Activated CD4-positive, alpha-beta T cell treated with anti-CD3 and anti-CD28 coated beads, Interleukin-2, amount 50 U/mL, for 48 hours (primary cell): ENCODE measurements at places on chromosomes 12 and 14.
A peak's percentile ranks its signal among the peaks of the same experiment; 100 is the strongest.

- DNase-seq = no peak
Measured at GRCh38 chr14:59450716-59451115, 14.5 kb downstream of the GPR135 start.

GRCh38 chr14:55572578-55572977 lies 7.4 kb upstream of the KTN1 start:
- DNase-seq = no peak

- DNase-seq = peak; percentile 22
Measured at GRCh38 chr12:12210983-12211382, 55.9 kb downstream of the LRP6 start.

- DNase-seq = no peak
Measured at GRCh38 chr12:93029091-93029490, 100.0 kb upstream of the EEA1 start.

DNA sequence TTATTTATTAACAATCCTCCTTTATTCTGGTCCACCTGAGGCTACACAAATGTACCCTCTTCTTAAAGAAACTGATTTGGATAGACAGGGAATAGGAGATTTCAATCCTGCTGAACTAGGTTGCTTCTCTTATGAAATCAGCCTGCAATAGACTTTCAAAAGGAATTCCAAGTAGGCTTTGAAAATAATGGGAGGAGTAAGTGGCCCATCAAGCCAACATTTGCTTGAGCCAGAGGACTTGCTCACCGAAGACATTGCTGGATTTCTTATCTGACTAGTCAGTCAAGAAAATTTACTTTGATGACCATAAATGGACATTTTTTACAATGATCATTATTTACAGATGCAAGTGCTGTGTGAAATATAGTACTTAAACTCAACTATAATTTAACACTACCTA lies 82.8 kb upstream of the RASSF8 start:
- DNase-seq = no peak

- DNase-seq = no peak
Measured at GRCh38 chr14:34957771-34958286, 25.0 kb upstream of the SRP54 start.

DNA sequence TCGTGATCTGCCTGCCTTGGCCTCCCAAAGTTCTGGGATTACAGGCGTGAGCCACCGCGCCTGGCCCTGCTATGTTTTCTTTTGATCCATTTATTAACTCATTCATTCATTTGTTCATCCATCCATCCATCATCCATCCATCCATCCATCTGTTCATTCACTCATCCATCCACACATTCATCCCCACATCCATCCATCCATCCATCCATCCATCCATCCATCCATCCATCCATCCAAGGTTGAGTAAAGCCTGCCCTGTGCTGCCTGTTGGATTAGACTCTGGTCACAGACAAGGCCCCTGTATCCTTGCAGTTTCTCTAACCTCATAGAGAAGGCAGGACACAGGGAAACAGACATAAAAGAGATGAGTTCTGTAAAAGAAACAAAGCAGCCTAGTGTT lies 44.9 kb downstream of the DNAH10 start:
- DNase-seq = no peak

GRCh38 chr14:98298481-98299244 lies 973.3 kb downstream of the BCL11B start:
- DNase-seq = no peak

- DNase-seq = no peak
Measured at GRCh38 chr12:103810111-103810510, 30.9 kb downstream of the NT5DC3 start.

DNA sequence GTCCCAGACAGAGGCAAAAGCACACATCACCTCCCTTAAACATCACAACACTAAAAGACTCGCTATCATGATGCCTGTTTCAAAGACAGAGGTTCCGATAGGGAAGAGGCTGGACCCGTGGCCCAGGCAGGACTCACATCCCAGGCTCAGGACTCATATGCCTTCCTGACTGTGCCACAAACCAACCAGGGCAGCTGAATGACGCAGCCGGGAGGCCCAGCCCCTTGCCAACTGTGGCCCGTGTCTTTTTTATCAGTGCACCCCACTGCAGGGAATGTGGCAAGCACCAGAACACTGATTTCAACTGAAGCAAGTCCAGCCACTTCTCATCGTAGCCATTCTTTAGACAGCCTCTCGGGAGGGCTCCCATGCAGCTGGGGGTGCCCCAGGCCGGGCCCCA lies 132.3 kb downstream of the KSR2 start:
- DNase-seq = no peak

DNA sequence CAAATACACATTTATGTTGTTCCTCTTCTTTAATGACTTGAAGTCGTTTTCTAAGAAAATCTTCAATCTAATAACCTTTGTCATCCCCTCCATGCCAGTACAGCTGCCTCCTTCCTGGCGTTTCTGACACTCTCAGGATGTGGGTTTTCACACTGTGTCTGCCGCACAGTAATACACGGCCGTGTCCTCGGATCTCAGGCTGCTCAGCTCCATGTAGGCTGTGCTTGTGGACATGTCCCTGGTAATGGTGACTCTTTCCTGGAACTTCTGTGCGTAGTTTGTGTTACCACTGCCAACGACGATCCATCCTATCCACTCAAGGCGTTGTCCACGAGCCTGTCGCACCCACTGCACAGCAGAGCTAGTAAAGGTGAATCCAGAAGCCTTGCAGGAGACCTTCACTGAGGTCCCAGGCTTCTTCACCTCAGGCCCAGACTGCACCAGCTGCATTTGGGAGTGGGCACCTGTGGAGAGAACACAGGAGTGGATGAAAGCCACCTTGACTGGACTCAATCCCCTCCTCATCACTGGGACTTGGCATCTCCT lies 1095.9 kb downstream of the TMEM121 start:
- DNase-seq = peak; percentile 9

- no peak for DNase-seq
Measured at GRCh38 chr12:101695706-101696105, 1.7 kb upstream of the CHPT1 start.

GRCh38 chr12:8899830-8900229 lies 14.5 kb upstream of the PHC1 start:
- no peak for DNase-seq

DNA sequence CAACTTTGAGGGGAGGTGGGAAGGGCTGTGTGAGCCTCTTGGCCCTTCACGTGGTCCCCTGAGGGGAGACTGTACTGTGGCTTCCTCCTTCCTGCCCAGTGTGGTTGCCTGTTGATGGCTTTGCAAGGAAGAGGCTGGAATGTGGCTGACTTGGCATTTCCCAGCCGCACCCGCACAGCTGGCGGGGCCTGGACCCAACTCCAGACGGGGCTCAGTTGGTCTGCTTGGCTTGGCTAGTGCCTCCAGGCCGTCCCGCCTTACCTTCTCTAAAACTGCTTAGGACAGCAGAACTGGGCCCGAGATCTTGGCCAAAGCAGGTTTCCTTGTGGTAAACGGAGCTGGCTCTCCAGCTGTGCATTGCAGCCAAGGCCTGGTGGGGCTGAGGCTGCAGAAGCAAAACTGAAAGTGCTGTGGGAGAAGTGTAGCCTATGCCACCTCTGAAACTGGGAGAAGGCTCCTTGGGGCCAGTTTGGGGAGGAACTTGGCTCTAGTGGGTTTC lies 139.5 kb downstream of the SMOC1 start:
- no peak for DNase-seq

GRCh38 chr12:120713861-120714482 lies 3.7 kb downstream of the UNC119B start:
- DNase-seq = peak; percentile 75

DNA sequence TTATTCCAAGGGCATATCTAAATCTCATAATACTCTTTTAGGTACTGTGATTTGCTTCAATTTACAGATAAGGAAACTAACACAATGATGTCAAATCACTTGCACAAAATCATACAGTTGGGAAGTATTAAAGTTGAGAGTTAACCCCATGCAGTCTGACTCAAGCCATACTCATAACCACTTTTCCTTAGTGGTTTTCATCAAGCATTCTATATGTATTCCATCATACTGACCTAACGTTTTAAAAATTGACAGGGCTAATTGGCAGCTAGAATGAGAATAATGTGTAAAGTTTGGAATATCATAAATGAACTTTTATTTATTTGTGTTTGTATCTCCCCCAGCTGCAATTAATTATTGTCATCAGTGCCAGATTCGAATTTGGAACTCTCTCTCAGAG lies 20.9 kb downstream of the PUS7L start:
- no peak for DNase-seq

DNA sequence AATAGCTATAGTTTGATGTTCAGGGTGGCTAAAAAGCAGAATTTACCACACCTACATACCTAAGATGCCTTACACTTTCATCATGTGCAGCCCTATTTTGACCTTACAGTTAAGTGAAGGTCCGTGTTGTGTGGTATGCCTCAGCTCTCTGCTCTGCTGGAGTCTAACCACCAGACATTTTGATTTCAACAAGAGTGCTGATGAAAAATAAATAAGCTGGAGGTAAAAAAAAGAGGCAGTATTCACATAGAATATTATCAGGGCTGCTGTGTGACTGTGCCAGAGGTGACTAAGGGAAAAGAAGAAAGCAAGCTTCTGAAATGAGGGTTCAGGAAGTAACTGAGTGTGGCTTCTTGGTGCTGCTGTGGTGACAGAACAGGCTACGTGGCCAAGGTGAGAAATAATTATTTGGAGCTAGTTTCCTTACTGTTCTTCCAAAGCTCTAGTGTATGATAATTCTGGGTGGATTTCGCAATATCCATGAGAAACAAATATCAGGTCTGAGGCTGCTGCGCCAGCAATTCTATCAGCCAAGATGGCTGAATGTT lies 188.8 kb downstream of the STXBP6 start:
- DNase-seq = no peak

DNA sequence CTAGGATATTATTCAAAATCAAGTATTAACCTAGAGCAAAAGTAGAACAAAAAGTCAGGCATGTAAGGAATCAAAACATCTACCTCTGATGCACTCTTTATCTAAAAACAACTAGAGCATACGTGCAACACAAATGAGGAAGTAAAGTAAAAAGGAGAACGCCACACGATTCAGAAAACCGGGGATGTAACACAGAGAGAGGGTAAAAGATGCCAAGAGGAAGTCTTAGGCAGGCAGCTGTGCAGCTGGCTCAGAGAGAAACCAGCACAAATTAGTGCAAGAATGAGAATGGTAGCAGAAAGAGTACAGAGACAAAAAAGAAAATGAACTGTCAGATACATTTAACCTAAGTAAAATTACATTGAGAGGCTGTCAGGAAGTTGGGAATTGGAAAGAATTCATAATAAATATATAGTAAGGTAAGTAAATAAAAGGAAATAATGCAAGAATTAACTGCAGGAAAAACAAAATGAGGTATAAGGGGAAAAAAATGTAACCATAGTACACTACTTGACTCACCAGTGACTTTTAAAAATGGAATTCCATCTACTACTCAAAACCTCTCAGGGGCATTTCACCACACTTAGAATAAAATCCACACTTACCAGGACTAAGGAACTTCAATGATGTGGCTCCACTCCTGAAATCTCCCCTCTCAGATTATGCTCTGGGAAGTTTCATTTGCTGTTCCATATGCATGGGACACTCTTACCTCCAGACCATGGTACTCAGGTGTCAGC lies 17.1 kb downstream of the BCAT1 start:
- no peak for DNase-seq

DNA sequence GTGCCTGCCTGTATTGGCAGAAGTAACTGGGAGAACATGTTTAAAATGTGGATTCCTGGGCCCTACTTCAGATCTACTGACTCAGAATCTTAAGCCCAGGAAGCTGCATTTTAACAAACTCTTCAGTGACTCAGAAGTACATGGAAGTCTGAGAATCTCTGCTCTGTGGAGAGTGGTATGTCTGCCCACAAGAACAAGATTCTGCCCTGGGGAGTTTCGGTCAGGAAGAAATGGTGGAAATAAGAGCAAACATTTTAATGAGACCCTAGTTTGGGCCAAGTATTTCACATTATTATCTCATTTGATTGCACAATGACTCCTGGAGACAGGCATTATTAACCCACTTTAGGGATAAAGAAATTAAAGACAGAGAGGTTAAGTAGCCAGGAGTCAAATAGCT lies 8.2 kb downstream of the ALDH1L2 start:
- DNase-seq = no peak

GRCh38 chr14:26377150-26377549 lies 220.7 kb downstream of the NOVA1 start:
- no peak for DNase-seq

- DNase-seq = no peak
Measured at GRCh38 chr12:80190001-80190400, 90.7 kb downstream of the OTOGL start.

GRCh38 chr14:51609251-51609954 lies 42.3 kb upstream of the FRMD6 start:
- DNase-seq = no peak

- no peak for DNase-seq
Measured at GRCh38 chr12:115979351-115979750, 298.1 kb downstream of the MED13L start.

DNA sequence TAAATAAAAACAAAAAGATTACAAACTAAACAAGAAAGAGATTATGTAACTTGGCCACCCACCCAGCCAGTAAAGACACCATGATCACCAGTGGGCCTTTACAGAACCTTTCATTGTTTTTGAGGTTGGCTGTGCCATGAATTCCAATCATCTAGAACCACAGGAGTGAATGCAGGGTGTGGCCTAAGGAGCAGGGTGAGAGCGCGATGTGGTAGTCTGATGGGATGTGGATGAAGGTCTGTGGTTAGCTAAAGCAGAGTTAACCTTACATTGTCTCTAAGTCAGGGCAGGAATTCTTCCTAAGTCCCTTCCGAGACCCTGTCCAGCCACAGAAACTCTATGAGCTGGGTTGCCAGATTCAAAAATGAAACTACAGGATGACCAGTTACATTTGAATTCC lies 54.0 kb upstream of the CDKN3 start:
- DNase-seq = no peak

- DNase-seq = no peak
Measured at GRCh38 chr14:53002576-53002975, 51.7 kb upstream of the FERMT2 start.
